ENCODE measurements at places on chromosomes 11 and 22.

GRCh38 chr11:109305009-109305408 lies 117.0 kb upstream of the C11orf87 start:
- no peak for DNase-seq

DNA sequence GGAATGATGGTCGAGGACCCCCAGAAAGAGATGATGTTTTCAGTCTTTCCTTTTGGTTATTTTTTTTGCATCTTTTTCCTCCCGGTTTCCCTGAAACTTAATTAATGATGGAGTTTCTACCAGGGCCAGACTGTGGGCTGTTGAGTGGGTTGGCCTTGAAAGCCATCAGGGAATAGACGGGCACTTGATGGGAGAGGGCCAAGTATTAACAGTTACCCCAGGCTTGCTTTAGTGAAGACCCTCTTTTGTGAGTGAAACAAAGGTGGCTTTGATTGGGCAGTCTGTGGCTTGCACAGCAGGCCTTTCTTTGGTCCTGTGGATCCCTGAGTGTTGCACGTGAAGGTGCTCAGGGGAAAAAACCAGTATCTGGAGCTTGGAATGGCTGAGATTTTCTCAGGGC lies 56.9 kb downstream of the AMOTL1 start:
- DNase-seq = no peak

DNA sequence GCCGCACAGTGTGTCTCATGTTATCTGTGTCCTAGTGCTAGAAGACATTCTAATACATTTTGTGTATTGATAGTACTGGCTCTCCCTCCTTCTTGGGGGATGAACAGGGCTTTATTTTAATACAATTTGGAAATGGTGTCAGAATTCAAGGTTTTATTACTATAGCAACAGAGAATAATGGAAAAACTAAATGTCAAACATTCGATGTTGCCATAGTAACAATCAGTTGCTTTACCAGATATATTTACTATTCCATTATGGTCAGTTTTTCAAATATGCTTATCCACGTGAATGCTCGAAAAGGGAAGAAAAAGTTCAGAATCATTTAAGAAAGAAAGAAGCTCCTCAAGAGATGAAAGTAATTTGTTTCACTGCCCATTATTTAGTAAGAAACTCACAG lies 8.6 kb upstream of the MSANTD4 start:
- no peak for DNase-seq

DNA sequence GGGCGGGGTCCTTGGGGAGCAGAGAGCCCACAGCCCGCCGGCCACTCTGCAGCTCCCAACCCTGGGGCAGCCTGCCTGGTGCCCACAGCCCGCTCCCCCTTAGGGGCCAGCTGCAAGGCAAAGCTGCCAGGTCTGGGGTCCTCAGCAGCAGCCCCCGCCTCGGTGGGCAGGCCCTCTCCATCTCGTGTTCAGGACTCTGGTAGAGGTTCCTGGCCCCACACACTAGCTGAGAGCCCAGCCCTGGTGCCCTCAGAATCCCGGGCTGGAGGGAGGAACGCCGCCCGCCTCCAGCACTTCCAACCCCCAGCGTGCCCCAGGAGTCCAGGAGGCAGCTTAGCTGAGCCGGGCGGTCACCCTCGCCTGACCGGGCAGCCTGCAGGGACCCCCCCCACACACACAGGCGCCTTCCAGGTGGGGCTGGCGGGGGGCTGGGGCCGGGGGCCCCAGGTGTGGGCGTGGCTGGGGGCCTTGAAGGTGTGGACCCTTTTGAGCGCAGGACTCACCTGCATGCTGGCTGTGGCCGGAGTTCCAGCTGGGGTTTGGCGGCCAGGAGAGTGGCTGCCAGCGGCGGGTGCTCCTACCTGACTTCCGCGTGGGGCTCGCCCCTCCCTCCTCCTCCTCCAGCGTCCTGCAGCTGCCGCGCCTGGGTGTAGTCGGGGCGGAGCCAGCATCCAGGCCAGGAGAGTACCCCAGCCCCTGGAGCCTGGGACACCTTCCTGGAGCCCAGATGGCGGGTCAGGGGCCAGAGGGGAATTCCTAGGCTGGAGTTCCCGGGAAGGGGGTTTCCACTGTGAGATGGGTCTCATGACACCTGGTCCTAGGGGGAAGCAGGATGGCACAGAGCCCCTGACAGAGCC lies at the start of gene ANO9:
ANO9 (minus strand) TSS at position 594 of the 857 bp plus-strand sequence; CDS start at position 509, 85 bp downstream.
- no peak for DNase-seq

DNA sequence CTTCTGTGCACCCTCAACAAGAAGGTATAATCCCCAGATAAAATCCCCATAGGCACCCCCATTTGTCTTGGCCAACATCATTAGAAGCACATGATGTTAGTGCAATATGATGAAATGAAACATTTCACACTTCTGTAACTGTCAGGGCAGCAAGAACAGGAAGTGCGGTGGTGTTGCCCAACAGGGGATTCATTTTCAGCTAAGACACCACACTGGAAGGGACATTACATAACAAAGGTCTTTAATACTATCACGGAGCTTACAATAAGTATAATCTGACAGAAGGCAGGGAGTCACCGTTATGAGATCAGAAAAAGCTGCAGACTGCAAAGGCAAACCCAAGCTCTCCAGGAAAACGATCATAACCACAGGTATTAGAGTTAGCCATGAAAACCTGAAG lies 2.0 kb downstream of the OR52W1 start:
- DNase-seq = no peak

DNA sequence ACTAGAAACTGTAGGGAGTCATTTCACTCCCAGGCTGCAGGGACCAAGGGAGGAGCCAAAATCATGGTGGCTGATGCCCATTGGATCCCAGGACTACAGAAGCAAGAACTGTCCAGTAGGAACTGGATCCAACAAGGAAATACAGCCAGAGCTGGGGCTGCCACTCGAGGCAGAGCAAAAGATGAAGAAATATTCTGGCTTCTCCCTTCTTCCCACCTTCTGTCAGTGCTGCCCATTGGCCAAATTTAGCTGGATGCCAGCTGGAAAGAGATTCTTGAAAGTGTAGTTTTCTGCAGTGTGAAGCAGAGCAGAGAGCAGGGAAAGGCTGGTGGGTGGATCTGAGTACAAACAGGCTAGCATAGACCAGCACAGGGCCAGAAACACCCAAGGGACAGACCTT lies 45.6 kb downstream of the COMMD9 start:
- DNase-seq = no peak

DNA sequence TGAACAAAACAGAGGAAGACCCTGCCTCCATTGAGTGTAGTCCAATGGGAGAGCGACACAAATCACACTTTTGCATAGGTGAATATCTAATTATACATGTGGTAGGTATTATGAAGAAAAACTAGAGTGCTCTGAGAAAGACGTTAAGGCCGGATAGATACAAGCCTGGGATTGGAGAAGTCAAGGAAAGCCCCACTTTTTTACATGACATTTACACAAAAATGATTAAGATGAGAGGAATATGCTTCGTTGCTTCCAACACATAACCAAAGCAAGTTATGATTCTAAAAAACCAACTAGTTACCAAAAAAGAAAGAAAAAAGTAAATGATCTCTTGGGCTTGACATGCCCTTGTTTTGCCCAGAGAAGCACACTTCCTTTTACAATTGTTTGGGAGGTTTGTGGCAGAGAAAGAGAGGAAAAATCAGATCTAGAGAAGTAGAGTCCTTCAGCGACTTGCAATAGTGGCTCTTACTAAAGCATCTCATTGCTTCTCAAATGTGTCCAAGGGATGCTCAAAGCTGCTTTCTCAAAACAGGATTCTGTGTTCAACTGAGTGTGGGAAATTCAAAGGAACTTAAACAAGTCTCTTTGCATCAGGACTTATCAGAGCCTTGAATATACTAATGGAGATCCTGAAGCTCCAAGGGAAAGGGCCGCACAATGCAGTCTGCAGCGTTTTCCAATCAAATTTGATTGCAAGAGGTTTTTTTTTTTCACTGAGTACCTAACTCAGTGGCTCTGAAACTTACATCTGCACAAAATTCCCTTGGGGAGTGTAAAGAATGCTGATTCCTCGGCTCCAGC lies 38.8 kb downstream of the FLI1 start:
- no peak for DNase-seq

DNA sequence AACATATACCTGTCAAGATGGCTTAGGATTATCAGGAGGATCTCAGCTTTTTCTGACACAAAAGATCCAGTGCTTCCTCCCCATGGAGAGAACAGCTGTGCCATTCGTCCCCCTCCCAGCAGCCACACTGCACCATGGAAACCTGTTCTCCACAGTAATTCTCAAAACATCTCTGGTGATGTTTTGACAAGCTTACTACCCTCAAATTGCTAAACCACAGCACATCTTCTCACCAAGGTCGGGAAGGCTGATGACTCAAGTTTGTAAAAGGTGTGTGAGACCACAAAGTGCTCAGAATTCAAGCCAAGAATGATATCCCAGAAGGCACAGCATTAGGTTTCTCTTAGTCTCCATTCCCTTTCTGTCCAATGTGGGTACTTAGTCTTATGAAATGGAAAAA lies 3.9 kb upstream of the RAB38 start:
- no peak for DNase-seq

GRCh38 chr11:124394408-124394807 lies 4.4 kb downstream of the OR8B3 start:
- DNase-seq = no peak

DNA sequence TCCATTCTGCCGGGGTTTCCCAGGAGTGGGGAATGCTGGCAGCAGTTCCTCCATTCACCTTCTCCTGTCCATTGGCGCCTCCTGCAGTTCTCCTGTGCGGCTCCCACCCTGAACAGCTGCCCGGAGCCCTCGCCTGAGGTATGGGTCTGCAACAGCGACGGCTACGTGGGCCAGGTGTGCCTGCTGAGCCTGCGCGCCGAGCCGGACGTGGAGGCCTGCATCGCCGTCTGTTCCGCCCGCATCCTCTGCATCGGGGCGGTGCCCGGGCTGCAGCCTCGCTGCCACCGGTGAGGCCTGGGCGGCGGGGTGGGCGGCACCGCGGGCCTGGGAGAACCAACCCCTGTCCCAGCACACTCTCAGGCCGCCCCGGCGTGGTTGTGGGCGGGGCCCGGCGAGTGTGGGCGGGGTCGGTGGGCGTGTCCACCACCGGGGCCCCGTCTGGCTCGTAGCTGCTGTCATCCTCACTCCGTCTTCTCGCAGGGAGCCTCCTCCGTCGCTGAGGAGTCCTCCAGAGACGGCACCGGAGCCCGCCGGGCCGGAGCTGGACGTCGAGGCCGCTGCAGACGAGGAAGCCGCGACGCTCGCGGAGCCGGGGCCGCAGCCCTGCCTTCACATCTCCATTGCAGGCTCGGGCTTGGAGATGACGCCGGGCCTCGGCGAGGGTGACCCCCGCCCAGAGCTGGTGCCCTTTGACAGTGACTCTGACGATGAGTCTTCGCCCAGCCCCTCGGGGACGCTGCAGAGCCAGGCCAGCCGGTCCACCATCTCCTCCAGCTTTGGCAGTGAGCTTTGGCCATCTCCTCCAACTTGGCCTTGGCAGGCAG lies 14.0 kb upstream of the RELT start:
- DNase-seq = no peak

DNA sequence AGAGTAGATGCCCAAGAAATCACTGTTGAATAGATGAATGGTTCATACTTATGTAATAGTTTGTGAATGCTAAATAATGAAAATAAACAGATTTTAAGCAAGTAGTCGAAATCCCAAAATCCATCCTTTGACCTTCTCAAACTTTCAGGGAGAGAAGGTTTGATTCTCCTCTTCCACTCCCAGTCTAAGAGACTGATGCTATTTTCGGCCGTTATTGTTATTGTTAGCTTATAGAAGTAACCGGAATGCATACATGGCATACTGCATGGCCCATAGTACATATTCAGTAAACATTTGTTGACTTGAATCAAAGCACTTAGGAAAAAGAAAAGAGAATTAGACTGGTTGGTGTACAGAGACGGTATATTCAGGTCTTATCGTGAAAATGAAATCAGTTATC lies 76.6 kb downstream of the NAV2 start:
- no peak for DNase-seq

- no peak for DNase-seq
Observed at GRCh38 chr11:79498667-79499066, 57.8 kb upstream of the TENM4 start.

- DNase-seq = no peak
Observed at GRCh38 chr22:25540908-25541660, 23.4 kb upstream of the GRK3 start.
